ENCODE measurements at places on chromosomes 3 and 15.

DNA sequence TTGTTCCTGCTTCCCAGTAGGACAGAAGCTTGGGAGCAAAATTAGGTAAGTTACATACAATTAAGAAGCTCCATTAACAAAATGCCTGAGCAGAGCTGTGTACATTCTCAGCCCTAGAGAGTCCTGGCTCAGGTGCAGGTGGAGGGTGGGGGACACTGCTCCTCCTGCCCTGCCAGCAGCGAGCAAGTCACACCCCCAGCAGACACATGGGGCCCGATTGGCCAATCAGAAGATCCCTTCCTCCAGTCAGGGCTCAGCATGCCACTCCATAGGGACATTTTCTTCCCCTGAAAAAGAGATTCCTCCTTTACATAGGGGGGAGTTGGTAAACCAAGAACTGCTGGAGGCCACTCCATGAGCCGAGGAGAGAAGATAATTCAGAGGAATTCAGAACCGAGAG lies 62.1 kb downstream of the PLXNA1 start:
- peak; percentile 61 for DNase-seq

DNA sequence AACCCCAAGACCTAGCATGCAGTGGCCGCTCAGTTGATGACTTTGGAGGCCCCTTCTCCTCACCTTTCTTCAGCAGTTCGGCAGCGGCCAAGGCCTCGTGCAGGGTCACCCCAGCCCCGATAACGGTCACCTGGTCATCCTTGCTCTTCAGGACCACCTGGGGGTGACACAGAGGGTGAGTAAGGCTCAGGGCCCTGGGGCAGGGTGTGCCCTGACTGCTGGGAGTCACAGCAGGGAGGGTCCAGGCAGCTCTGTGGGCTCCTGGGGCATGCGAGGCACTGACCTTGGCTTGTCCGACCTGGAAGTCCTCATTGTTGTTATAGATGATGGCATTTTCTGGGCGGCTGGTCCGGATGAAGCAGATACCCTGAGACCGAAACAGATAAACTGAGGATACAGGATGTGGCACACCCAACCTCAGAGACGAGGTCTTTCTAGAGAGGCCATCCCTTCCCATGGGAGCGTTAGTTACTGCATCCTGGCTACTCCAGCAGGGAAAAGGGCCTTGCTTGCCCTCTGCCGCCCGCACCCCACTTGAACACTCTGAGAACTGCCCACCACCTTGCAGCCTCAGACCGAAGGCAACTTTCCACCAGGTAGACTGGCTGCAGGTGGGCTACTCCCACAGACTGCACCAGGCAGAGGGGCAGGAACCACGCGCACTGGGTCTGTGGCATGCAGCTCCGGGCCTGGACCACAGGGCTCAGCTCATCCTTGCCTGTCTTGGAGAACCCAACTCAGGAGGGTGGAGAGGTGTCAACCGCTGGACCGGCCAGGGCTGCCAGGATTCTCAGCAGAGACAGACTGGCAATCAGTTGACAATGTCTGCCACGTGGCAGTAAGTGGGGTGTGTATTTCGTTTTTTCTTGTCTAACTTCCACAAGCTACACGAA lies 27.6 kb downstream of the TKT start:
- no peak for DNase-seq

GRCh38 chr3:31406896-31407295 lies 125.8 kb upstream of the STT3B start:
- DNase-seq: no peak

DNA sequence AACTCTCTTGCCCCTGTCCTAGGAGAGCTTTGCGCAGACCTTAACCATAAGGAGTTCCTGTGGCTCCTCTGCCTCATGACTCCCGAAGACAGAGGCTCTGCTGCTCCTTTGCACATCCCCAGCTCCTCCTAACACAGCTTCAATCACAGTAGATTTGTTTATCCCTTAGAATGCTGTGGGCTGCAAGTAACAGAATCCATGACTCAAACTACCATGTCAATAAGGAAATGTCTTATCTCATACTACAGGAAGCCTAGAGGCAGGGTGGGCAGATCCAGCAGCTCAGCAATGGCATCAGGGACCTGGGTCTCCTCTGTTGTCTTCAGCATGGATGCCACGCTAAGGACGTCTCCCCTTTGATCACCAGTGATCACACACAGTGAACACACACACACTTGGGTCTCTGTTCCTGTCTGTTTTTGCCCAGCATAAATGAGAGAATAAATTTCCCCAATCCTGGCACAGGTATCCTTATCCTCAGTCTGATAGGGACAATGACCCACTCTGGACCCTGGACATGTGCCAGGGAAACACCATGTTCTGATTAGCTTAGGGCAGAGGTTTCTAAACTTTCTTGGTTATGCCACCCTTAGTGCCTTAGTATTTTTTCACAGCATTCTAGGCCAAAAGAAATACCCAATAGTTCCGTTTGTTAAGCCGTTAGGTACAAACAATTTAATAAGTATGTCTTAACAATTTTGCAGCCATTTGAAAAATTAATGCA lies 46.1 kb upstream of the MRPS22 start:
- DNase-seq: no peak

- no peak for DNase-seq
These were observed 986.5 kb downstream of the ROBO2 start for GRCh38 chr3:78026318-78026828.

- DNase-seq: no peak
These were observed 303.9 kb upstream of the RASGRP1 start for GRCh38 chr15:38868326-38869114.

GRCh38 chr3:33063651-33064051 lies 33.3 kb downstream of the GLB1 start:
- DNase-seq: no peak

- peak; percentile 76 for DNase-seq
These were observed at the start of the genes SNRPN and SNURF for GRCh38 chr15:24954783-24955530. SNRPN (plus strand) TSS chr15:24954987; CDS start chr15:24974454, 19,467 bp downstream. SNURF (plus strand) TSS chr15:24954987; CDS start chr15:24955049, 62 bp downstream.

- no peak for DNase-seq
These were observed 39.6 kb downstream of the CLDN11 start for GRCh38 chr3:170458285-170458684.

- peak; percentile 13 for DNase-seq
These were observed 529.0 kb downstream of the AGBL1 start for GRCh38 chr15:86608461-86609205.

GRCh38 chr15:99580076-99580475 lies 14.3 kb downstream of the MEF2A start:
- peak; percentile 65 for DNase-seq

- DNase-seq: no peak
These were observed 122.3 kb upstream of the NR2E3 start for GRCh38 chr15:71687902-71688508.

DNA sequence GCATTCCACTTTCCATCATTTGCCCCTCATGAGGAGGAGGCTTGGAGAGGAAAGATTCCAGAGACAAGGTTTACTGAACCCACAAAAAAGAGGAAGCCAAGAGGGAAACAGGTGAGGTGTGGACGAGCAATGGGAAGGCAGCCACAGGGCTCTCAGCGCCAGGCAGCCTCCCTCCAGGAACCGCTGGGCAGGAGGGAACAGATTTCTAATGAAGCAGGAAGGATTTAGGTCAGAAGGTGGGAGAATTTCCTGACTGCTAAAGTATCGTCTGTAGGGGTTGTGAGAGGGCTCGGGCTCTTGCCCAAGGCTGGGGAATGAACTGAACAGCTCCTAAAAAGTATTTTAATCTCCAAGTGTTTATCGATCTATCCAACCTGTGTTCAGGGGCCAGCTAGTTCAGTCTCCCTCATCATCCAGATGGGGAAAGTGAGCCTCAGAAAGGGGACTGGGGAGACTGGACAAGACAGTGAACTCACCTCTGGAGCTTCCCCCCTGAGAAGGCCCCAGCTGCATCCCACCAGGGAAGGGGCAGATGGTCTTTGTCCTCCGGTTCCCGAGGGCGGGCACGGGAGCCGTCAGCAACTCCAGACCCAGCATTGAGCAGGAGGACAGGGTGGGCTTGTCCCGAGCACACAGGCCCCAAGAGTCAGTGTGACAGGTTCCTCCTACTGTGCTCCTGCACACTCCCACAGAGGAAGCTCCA lies 10.5 kb downstream of the LOXL1 start:
- DNase-seq: no peak

DNA sequence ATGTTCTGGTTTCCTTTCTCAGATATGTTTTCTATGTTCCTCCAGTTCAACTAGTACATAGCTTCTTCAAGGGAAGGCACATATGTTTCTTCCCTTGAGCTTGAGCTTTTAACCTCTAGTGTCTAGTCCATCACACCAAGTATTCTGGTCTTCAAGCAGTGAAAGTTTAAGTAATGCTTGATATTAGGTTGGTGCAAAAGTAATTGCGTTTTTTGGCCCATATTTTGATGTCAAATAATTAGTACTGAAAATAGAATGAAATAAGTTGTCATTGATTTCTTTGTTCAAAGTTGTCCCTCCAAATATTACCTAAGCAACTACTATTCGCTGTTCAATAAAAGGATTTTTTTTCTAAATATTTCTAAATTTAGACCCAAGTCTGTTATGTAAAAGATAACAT lies 146.7 kb upstream of the TSC22D2 start:
- DNase-seq: no peak

- DNase-seq: no peak
These were observed 42.4 kb upstream of the HERC1 start for GRCh38 chr15:63876085-63876662.

- DNase-seq: no peak
These were observed 29.8 kb downstream of the FEM1B start for GRCh38 chr15:68307131-68307928.

DNA sequence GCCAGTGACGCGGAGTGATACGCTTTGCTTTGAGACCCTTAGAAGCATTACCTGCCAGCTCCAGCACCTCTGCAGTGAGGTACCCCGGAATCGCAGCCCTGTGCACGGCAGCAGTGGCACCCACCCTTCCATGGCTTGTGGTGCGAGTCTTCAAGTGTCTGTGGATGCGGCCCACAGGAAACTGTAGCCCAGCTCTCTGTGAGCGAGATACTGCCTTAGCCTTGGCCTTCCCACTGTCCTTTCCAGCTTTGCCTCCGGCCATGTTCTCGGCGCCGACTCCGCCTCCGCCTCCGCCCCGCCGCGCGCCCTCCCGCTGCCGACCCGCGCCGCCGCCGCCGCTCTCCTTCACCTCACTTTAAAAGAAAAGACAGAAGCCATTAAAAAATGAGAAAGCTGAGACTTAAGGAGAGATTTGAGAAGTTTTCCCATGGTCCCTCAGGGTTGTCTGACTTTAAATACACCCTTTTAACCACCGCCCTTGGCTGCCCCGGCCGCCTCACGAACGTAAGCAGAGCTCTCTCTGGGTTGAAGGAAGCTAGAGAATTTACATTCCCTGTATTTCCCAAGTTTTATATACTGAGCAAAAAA lies 78.5 kb upstream of the FAM174B start:
- peak; percentile 74 for DNase-seq

- no peak for DNase-seq
These were observed 54.9 kb downstream of the C3orf85 start for GRCh38 chr3:109191421-109191820.

DNA sequence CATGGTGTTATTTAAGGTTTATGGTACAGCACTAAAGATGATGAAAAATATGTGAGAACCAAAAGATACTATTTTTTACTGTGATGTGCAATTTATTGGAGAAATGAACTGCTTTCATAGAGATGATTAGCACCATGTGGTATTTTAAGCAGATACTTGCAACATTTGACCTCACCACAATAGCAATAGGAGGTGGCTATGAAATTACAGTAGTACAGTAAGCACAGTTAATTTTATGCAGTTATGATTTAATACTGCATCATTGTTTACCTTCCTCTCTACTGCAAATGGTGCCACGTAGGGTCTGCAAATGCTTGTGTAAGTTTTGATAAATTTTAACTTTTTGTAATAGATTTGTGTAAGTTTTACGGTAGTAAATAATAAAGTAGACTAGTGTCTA lies 14.0 kb downstream of the PYGO1 start:
- DNase-seq: no peak

DNA sequence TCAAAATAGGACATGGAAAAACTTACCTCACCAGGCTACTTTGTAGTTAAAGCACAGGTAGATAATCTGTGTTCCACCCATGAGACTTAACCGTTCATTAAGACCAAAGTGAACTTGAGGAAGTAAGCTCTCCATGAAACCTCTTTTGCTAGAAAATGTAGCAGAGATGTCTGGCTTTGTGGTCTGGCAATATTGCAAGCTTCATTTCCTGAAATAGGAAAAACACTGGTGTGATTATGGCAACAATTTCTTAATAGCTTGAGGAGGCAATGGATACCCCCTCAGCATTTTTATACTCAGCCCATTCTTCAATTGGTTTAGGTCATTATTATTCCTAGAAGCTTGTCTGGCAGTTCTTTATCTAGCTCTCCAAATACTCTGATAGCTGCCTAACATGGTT lies 957.3 kb downstream of the IGSF11 start:
- no peak for DNase-seq

DNA sequence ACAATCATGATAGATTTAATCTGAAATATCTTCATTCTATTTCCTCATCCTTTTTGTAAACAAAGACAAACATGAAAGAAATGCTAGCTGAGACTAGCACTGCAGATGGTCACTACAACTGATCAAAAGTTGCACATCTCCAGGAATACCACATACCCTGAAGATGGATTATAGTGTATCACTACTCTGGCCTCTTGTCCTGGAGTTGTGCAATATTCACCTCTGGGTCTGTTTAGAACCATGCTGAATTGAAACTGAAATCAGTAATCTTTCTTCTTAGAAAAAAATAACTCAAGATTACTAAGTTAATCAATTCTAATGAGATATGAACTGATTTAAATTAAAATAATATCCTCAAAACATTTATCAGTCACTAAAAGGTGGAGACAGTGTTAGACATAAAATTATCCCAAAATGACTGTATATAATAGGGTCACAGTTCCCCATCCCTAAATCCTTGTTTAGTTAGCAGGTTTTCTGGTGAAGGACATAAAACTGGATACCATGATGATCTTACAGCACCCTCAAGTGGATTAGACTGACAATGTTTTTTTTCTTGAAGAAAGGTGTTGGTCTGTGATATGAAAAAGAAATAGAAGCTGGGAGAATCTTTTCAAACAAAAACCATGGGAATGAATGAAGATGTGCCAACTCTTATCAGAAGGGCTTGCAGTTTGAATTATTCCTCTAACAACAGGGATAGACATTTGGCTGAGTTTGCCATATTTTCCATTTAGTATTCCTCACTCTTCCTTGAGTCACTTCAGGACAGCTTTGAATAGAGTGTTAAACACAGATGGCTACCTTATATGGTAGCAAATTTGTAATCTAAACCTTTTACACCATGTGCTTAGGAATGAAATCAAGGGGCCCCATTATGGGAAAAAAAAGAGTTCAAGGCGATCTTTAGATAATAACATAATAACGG lies 7.1 kb upstream of the TTC14 start:
- DNase-seq: peak; percentile 69
